ENCODE measurements at places on chromosomes 4 and X. TPM values are rescaled to one million over a fixed set of nuclear protein-coding genes. Genes with fewer than 3 reads are reported as not detected.
A peak's percentile ranks its signal among the peaks of the same experiment; 100 is the strongest.

The CDKL5 gene
- 2.7 TPM for total RNA-seq

DNA sequence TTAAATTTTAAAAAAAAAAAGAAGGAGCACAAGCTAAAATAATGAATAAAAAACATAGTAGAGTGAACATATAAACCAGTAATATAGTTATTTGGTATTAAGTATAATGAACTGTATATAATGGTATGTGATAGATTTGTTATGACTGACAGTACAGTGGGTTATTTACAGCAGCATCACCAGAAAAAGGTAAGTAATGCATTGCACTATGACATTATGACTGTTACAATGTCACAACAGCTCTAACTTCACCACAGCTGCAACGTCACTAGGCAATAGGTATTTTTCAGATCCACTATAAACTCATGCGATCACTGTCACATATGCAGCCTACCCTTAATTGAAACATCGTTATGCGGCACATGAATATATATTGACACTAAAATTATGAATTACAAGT is 72.5 kb downstream of the COX7B2 start:
- DNase-seq, result no peak

DNA sequence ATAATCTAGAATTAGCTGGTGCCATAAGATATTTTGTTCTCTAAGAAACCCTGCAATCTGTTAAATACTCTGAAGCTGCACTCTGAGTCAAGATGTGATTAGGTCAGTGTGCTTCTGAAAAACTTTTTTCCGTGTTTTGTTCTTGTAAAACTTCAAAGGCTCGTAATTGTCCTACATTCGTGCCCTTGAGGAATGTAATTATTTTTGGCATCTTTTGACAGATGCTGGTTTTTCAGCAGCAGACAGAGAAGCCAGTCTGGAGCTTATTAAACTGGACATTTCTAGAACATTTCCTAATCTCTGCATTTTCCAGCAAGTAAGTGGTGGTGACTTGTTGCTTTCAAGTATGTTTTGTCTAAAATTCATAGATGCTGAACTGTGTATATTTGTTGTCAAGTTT is 36.8 kb upstream of the TADA2B start:
- DNase-seq, result peak; percentile 65

DNA sequence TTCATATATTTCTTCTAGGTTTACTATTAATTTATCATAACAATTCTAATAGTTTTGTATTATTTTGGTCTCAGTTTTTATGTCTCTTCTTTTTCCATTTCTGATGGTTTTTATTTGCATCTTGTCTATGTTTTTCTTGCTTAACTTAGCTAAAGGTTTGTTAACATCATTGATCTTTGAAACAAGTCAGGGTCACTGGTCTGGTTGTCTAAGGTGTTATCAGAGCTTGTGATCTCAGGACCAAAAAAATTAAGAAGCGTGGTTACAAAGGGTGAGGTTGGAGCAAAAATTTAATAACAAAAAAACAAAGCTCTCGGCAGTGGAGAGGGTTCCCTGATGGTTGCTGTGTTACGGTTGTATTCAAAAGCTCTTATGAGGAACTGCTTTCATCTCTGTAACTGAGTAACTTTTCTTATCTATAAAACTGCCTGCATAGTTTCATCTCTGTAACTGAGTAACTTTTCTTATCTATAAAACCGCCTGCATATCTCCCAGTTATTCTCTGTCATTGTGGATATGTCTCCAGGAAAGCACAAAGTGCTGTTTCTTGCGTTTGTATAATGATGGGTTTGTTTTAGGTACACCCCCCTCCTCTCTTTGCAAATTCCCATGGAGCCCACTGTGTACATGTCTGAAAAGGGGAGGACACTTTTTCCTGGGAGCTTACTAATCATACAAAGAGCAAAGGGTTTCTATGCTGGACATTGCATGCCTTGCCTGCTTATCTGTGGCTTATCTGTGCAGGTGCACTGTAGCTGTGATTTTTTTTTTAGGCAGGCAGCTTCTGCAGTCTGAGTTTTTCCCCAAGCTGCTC is 62.4 kb upstream of the UGT2B15 start:
- no peak for DNase-seq

- DNase-seq, result no peak
These were observed 3.6 kb downstream of the DCK start for GRCh38 chr4:70997036-70997435.

GRCh38 chr4:77310931-77311330 is 153.9 kb downstream of the CCNG2 start:
- DNase-seq, result peak; percentile 5

DNA sequence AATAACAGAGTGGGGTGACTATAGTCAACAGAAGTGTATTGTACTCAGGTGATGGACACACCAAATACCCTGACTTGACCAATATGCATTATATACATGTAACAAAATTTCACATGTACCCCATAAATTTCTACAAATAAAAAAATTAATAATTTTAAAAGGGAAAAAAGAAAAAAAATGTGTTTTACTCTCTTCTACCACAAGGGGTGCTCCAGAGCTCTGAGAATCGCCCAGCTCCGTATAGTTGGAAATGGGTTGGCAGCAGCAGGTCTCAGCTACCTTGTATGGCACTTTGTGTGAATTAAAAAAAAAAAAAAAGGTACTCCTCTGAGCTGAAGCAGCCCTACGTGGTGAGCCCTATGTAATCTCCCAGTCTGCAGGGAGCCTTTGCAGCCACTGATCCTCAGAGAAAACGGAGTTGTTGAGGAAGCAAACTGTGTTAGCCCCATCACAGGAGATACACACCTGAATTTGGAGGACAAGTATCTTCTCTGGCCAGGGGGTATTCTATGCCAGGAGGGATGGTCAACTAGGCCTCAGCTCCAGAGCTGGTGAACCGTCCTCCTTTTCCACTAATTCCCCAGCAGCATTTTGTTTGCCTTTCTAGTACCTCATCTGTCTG is 17.2 kb upstream of the POLA1 start:
- DNase-seq, result peak; percentile 10

All from RPMI7951 (cell line).